ENCODE measurements at places on chromosomes 5 and 9.

DNA sequence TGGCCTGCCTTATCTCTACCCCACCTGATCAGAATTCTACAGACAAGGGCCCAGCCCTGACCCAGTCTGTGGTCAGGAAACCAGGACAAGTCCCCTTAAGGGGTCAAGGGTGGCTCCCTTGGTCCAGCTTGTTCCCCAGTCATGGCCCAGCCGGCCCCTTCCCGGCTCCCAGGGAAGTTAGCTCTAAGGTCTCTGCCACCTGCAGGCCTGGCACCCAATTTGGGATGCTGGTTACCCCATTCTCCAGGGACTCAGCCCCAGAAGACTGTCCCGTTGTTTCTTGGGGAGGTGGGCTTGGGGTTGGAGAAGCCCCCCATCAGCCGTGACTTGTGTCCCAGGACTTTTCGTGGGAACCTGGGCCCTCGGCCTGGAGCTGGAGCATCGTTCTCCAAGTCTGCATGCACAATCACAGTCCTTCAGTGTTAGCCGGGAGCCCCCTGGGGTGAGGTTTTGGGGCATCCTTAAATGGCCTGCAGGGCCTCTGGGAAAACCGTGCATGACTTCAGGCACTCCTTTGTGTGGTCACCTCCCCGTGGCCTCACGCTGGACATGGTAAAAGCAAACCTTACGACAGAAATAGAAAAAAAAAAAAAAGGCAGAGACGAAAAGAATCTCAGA is 150.8 kb upstream of the PHYKPL start:
- no peak for DNase-seq

- DNase-seq = no peak
Measured at GRCh38 chr5:15639288-15639687, 139.3 kb downstream of the FBXL7 start.

DNA sequence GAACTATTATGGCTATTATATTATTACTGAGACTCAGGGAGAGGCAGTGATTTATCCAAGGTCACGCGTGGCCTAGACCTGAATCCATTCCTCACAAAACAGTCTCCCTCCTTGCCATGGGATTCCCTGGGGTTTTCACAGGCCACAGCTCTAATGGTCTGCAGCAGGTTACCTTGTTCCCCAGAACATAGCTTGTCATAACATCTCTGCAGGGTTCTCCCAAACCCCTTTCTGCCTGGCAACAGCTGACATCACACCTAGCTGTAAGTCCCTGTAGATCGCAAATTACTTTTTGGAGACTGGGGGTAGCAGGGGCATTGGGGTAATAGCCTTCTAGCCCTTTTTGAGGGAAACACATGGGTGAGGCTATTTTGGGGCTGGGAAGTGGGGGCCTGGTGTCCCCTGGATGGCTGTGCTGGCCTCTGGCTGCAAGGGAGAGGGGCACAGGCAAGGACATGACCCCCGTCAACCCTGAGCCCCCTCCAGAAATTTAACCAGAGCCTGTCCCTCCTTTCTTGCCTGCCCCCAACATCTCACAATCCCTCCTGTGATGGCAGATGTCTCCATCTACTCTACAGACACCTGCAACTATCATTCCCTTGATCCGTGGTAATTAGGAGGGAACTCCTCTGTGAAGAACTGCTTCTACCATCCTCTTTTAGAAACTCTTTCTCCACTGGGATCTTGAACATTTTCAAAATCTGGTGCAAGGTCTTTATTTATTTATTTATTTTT is 1.3 kb downstream of the CD74 start:
- DNase-seq = no peak

GRCh38 chr5:67183859-67184258 is 12.7 kb downstream of the CD180 start:
- no peak for DNase-seq

DNA sequence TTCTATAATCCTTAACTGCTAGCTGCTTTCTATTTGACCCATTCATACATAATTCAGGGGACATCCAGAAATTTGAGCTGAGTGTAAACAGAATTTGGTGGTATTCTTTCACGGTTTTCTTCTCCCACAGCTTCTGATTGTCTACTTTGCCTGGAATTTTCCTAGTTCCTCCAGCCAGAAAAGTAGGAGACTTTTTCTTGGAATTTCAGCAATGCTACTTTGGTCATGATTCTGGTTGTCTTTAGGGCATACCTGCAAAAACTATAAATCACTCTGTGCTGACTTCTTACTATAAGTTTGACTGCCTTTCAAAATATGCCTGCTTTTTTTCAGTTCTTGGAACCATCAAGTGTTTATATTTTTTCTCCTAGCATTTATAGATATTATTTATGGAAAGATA is 260.2 kb downstream of the TMEM38B start:
- no peak for DNase-seq

DNA sequence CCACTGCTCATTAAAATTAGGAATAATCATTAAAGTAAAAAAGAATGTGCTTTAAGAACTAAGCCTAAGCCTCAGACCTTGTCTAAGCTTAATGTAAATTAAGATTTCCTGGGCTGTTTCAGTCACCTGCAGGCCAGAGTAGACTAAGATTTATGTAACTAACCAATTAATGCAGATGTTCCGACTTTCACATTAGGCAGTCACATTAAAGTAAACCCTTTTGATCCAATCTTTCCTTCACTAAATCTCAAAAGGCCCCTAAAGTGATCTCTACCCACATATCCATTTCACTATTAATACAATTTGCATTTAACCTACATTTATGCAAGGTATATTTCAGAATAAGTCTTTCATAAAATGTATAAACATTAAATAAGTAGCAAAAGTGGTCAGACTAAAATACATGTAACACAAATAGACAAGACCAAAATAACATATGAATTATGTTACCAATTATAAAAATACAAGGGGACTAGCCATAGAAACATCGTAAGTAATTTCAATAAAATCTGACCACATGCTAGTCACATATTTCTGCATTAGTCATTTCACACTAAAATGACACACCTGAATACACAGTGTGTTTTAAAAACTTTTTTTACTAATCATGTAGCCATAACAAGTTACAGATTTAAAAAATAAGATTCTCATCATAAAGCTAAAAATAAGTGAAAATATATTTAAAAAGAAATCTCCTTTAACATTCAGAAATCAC is 7.7 kb downstream of the NR3C1 start:
- DNase-seq = no peak

DNA sequence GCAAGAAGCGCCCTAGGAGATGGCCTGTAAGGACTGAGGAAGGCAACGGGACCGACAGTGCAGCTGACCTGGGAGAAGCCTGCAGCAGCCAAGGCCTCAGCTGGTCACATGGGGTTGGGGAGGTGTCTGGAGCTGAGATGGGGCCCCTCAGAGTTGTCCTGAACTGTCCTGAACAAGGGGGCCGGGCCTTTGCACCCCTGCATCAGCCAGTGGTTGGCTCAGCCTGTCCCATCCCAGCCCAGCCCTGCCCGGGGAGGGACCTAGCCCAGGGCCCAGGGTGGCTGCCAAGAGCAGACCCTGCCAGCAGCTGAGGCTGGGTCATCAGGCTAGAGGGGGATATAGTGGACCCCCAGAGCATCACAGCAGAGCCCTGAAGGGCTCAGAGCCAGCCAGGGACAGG is 122.8 kb upstream of the PPP1R26 start:
- DNase-seq = no peak

DNA sequence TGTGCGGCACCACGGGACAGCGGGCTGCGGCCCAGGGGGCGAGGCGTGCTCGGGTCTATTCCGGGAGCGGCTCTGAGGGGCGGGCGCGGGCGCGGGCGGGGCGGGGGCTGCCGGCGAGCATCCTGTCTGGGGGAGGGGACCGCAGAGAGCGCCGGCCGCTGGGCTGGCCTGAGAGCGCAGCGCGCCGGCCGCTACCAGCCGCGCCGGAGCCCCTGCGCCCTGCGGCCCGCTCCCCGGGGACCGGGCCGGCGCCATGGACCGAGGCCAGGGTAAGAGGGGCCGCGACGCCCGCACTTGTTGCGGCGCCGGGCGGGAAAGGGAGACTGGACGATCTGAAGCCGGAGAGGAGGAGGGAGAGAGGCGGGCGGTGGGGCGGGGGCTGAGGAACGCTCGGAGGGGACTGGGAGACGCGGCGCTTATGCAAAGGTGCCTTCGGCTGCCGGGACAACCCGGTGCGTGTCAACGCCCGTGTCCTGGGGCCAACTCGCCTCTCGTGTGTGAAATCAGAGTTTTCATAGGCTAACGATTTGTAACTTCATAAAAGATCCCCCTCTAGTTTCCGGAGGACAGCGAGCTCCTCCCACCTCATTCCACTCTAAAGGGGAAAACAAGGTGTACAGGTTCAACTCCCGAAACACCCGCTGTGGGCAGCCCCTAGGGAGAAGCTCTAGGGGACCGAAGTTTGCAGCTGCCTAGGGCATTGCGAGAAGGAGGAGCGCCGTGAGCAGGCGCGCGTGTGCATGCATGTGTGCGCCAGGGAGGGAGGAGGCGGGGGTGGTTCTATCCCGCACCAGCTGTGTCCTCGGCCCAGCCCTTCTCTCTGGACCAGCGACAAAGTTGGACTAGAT is at the start of gene AFAP1L1:
Gene AFAP1L1 (plus strand): TSS at position 144 of the 848 bp plus-strand sequence. CDS start 110 bp downstream, at position 254.
- peak; percentile 58 for DNase-seq

GRCh38 chr9:136741883-136742571 is 713 bp downstream of the LCN10 start:
- DNase-seq = no peak

DNA sequence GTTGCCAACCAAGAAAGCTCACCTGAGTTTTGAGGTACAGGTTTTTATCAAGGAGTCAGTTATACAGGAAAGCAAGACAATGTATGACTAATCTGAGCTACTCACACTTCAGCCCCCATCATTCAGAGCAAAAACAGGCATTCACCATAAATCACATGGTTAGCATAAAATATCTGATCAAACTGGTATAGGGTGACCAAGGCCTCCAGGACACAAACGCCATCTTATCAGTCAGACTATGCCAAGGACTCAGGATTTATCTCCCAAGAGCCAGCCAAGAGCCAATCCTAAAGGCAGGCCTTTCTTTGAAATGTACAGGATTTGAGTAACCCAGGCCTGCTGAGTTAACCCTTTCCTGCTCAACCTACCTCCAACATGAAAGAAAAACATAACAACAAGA is 313.0 kb upstream of the NREP start:
- no peak for DNase-seq

GRCh38 chr9:70477907-70478480 is 63.5 kb upstream of the KLF9 start:
- no peak for DNase-seq

DNA sequence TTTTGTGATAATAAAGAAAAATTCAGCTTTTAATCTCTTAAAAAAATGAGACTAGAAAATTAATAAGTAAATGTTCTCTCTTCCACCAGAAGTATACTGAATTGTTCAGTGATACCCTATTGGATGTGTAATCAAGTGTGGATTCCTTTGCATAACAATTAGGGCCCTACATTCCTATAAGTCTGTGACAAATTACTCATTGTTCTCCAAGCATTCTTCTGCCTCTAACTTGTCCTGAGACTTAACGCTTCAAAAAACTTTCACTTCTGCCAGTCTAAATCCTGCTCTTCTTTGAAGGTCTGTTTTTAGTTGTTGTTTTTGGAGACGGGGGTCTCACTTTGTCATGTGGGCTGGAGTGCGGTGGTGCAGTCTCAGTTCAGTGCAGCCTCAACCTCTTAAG is 9.2 kb upstream of the DDX46 start:
- no peak for DNase-seq

DNA sequence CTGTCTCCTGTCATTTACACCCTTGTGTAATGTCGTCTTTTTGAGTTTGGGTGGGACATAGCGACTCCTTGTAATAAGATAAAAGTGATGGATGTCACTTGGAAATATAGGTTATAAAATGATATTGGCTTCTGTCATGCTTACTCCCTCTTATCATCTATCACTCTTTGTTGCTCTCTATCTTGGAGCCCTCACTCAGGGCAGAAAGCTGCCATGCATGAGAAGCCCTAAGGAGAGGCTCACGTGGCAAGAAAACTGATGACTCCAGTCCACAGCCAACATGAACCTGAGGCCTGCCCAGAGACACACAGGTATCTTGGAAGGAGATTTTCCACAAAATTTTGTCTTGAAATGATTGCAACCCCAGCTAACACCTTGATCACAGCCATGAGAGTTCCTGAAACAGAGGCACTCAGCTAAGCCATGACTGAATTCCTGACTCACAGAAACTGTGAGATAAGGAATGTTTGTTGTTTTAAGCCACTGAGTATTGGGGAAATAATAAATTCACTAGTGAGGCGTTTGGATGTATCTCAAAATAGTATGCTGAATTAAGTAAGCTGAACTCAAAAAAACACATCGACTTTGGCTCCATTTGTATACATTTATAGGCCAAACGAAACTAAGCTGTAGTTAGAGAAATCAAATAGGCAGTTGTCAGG is 216.7 kb downstream of the CDH18 start:
- DNase-seq = no peak

DNA sequence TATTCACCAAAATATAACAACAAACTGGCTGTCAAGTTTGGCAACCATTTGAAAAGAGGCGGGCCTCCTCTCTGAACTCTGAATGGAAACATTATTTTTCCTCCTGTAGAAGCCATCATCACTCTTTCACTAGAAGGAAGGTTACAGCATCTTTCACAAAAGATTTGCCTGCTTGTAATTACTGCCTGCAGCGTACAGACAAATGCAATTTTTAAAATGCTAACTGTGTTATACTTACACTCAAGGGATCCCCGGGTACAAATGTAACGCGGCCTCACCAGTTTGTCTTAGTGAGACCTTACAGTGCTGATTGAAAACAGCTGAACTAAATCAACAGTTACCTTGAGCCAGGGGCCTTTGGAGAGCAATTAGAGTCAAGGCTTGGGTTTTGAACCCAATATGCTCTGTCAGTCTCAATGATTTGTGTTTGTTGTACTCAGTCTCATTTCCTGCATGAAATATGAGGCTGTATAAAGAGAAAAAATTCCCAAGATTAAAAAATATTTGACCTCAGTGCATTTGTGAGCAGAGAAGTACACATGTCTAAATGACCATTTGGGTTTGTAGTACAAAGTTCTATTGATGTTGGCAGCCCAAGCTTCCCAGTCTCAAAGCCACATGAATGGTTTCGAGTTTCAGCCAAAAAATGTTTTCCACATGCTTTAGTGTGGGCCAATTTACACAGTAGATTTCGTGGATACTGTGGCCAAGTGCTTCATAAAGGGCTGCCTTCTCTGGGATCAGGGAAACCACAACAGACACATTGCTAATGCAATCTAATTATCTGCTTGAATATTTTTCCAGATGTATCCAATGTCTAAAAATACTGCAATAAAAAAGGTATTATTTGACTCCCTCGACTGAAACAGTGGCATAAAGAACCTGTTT is 500.0 kb downstream of the SPATA31D1 start:
- DNase-seq = peak; percentile 19

DNA sequence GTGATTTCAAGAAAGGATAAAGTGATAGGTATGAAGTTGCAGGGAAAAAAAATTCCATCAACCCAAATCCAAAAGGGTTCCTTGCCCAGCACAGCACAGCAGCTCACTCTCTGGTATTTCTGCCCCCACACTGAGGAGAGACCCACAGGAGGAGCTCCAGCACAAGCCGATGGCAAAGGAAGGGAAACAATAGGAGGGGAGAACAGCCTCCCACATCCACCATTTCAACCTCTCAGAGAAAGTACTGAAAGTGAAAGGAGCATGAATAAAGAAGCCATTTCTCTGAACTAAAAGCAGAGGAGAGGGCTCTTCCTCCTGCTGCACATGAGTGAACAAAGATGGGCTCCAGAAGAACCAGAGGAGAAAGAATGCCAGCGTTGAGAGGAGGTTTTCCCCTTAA is 54.9 kb upstream of the ZSWIM6 start:
- no peak for DNase-seq
